EL (cell line): ENCODE measurements at places on chromosomes 7 and 10.

GRCh38 chr7:101996876-101997275 is 179.4 kb downstream of the CUX1 start:
- no peak for DNase-seq

- no peak for DNase-seq
Observed at GRCh38 chr7:32167815-32168214, 97.6 kb upstream of the PDE1C start.

GRCh38 chr10:63441404-63441803 is 24.4 kb downstream of the JMJD1C start:
- no peak for DNase-seq

DNA sequence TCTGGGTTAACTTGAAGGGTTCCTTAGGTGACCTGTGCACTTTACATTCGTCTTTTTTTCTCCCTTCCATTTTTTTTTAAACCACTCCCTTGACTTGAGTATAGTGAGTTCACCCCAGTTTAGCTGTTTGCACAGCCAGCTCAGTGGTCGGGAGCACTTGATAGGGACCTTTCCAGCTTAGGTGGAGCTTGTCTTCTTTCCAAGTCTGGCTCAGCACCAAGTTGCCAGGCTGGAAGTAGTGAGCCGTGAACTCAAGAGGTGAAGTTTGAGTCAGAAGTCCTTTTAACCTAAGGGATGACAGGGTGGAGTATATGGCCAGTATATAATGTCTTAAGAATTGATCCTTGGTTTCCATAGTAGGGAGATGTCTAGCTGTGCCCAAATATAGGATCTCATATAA is 7.2 kb downstream of the DNAH11 start:
- no peak for DNase-seq

DNA sequence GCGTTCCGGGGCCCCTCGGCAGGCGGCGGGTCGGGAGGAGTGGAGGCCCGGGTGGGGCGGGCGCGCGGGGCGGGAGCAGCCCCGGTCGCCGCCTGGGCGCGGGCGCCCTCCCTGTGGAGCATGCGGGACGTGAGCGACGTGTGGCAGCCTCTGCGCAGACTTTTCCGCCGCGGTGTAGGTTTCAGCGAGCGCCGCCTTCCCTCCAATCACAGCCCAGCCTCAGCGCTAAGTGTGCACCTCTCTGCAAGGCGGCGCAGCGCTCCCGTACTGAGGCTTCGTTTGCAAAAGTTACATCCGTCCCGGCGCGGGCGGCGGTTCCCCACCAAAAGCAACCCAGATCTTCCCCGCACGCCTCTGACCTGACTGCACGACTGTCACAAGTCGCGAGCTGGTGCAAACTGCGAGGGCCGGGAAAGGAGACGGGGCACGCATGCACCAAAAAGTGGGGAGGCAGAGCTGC is 1.2 kb upstream of the PFKFB3 start:
- peak; percentile 91 for DNase-seq

- no peak for DNase-seq
Observed at GRCh38 chr10:128622706-128623105, 496.5 kb upstream of the MKI67 start.

DNA sequence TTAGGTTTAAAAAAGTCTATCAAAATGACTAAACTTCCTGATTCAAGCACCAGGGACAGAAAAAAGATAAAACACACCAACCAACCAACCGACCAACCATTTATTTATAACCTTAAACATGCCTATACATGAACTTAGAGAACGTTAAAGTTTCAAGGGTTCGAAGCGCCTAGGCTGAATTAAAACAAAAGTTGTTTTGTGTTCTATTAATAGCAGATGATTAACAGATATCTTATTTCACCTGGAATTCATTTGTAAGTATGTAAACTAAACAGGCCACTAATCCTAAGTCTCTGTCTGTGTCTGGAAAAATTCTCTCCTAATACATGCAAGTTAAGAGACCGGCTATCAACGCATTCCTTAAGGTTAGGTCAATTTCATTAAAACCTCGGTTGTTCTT is 1.4 kb downstream of the BAIAP2L1 start:
- DNase-seq: no peak

- no peak for DNase-seq
Observed at GRCh38 chr10:101772017-101772894, 3.7 kb downstream of the FGF8 start.

- no peak for DNase-seq
Observed at GRCh38 chr10:76297780-76298281, 866.4 kb downstream of the LRMDA start.

- DNase-seq: no peak
Observed at GRCh38 chr10:133162178-133162909, 2.3 kb downstream of the KNDC1 start.

DNA sequence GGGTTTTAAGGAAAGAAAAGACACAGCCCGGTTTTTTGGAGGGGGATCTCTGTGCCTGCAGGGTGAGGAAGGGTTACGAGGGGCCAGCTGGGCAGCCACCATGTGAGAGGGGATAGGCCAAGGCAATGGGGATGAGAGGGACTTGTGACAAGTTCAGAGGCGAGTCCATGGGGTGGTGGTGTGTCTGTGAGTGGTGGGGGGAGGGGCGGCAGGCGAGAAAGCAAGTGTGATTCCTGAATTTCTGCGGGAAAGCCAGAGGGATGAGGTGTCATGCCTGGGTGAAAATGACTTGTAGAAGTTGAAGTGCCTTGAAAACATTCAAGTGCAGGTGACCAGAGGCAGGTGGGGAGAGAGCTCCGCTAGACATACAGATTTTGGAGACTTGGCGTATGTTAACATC is 61.0 kb upstream of the RNF32 start:
- DNase-seq: no peak

DNA sequence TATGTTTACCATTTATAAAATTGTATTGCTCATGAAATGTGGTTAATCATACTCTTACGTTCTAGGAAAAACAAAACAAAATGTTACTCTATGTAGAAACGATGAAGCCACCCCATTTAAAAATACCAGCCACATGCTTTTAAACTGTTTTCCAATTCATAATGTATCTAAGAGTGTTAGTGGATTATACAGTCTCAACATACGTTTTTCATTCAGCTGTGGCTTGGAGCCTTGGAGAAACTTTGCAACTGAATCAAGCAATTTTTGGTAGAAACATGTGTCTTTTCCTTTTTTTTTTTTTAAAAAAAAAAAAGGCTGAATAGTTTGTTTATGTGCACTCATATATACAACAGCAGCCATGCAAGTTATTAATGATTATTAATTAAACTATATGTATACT is 378.0 kb upstream of the SEMA3D start:
- no peak for DNase-seq

DNA sequence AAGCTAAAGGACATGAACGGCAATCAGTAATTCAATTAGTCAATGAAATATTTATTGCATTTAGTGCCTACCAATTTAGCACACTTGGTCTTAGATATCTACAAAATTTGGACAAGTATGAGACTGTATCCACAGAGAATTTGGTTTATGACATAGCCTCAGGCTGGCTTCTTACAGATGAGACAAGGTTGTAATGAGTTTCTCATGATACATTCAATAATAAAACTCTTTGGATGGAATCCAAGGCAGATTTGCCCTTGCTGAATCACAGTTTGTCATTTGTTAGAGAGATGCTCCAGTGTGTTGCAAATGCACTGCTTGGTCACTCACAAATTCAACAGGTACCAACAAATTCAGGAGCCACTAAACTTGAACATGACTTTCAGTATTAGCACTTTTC is 162.5 kb downstream of the GPR37 start:
- DNase-seq: peak; percentile 75

DNA sequence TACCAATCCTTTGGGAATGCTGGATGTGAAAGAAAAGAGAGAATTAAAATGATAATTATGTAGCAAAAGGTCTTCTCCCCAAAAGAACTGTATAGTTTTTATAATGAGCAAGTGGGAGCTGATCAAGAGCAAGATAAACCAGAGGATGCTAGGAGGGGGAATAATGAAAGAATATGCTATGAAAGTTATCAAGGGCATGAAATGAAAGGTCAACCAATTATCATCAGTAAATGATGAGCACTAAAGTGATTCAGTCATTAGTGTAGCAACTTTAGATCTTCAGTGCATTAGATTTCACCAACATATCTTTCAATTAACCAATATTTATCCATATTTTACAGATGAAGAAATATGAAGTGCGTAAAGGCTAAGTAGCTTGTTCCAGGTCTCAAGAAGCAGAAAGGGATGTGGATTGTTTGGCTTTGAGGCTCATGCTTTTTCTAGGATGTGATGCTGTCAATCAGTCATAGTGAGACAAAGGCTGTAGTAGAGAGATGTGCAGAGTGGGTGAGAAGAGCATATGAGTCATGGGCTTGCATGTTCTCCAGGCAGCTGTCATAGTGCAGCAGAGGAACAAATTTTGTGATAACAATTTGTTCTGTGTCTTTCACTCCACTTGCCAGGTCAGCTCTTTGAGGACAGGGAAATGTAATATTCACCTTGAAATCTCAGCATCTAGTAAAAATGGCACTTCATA is 5.7 kb upstream of the OR2F2 start:
- no peak for DNase-seq

DNA sequence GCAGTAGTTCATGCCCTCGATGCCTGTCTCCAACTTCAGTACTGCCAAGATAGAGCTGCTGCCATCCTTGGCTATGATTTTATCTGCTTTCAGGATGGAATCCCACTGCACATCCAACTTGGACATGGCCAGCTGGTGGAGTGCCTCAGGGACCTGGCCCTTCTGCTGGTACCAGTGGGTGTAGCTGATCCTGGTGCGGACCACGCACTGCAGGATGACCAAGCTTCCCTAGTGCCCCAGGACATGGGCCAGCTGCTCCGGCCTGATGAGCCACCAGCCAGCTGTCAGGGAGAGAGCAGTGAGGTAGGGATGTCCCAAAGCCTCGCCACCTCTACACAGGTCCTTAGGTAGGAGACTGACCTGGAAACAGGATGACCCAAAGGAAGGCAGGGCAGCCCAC is 49.0 kb upstream of the TARP start:
- no peak for DNase-seq

GRCh38 chr10:34075254-34075926 is 739.7 kb downstream of the PARD3 start:
- DNase-seq: no peak

GRCh38 chr7:91651986-91652385 is 228.5 kb downstream of the MTERF1 start:
- DNase-seq: no peak

DNA sequence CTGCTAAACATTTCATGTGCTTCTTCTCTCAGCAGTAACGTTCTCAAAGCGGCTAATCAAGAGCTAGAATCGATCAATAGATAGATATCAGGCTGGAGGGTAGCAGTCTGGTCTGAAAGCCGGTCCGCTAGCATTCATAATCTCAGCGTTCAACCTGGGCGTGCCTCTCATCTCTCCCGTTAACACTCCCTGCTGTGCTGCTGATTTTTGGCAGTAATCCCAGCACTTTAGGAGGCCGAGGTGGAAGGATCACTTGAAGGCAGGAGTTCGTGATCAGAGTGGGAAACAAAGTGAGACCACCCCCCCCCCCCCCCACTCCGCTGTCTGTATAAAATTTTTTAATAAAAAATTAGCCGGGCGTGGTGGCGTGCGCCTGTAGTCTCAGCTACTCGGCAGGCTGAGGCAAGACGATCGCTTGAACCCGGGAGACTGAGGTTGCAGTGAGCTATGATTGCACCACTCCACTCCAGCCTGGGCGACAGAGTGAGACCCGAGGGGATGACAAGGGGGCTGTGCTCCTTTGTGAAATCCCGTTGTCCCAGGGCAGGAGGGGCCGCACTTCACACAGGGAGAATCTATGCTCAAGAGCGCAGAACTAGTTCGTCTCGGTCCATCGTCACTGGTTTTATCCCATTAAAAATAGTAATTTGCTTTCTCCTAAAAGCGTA is 624 bp upstream of the CEP55 start:
- peak; percentile 61 for DNase-seq

GRCh38 chr10:23363793-23364135 is 19.2 kb upstream of the C10orf67 start:
- DNase-seq: no peak

GRCh38 chr10:75042292-75042974 is 69.0 kb upstream of the SAMD8 start:
- DNase-seq: peak; percentile 11

DNA sequence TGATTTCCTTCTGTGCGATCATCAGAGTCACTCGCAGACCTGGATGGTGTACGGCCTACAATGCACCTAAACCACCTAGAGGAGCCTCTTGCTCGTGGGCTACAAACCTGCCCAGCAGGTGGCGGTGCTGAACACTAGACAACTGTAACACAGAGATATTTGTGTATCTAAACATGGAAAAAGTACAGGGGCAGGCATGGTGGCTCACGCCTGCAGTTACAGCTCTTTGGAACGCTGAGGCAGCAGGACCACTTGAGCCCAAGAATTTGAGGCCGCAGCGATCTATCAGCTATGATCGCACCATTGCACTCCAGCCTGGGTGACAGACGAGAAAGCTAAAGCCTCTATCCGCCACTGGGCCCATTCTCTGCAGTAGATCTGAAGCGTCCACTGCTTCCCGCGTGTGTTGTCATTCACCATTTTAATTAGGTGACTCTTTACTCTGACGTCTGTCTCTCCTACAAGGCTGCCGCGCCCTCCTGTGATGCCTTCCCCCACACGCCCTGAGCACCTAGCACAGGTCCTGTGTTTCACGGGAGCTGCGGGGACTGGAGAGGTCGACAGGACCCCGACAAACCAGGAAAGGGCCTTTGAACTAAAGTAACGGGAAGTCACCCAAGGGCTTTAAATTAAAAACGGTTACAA is 774 bp downstream of the TUBGCP2 start:
- DNase-seq: peak; percentile 59

GRCh38 chr10:130111852-130112180 is 1.2 kb upstream of the C10orf143 start:
- no peak for DNase-seq

GRCh38 chr7:14083761-14084160 is 94.3 kb upstream of the ETV1 start:
- no peak for DNase-seq

GRCh38 chr10:5595994-5596471 is 70.4 kb downstream of the ASB13 start:
- peak; percentile 98 for DNase-seq

- no peak for DNase-seq
Observed at GRCh38 chr7:46454816-46455215, 533.7 kb upstream of the IGFBP3 start.

GRCh38 chr10:753530-753929 is 64.1 kb upstream of the DIP2C start:
- no peak for DNase-seq

GRCh38 chr10:13701157-13701919 is 114.6 kb downstream of the PRPF18 start:
- DNase-seq: no peak

DNA sequence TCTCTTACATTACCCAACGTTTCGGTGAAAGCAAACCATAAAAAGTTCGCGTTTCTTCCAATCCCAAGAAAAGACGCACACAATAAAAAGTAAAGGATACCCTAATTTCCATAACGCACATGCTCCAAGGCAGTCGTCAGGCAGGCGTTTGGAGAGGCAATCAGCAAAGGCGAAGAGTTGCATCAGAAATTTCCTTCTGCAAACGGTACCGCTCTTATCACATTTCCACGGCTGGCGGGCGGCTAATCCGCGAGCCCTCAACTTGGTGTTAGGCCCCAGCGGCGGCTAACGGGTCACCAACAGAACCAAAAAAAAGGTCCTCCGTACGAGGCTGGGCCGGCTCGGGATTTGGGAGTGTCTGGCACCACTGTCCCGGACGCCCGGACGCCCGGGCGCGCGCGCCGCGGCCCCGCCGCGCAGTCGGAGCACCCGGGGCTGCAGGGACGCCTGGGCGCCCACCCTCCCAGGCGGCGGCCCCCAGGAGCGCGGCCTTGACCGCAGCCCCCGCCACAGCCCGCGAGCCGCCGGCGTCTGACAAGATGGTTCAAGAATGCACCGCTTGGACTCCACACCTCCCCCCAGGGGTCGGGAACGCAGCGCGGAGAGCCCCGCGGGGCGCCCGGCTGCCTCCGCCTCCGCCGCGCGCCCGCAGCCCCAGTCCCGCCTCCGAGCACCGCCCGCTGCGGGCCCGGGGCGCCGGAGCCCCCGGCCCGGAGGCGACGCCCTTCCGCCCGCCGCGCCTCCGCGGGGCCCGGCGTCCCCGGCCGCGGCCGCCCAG is 9.8 kb upstream of the GRB10 start:
- peak; percentile 70 for DNase-seq
